Sciatic nerve (tissue), 2 donors: ENCODE measurements at places on chromosomes 12 and 14.

- no peak for DNase-seq
Observed at GRCh38 chr12:132772606-132773005, 11.0 kb upstream of the ANKLE2 start.

GRCh38 chr14:99146616-99147365 lies 125.2 kb downstream of the BCL11B start:
- no peak for DNase-seq

DNA sequence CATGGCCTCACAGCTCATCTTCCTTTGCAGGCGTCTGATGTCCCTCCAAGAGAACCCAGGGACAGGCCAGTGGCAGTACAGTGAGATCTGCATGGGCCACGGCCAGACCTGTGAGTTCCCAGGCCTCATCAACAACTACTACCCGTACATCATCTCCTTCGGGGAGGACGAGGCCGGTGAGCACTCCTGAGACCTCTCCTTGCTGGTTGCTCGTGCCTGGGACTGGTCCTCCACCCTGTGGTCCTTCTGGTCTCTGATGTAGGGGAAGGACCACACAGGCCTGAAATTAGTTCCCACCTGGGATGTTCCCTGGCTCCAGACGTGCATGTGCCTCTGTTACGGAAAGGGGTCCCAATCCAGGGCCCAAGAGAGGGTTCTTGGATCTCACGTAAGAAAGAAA lies 17.9 kb downstream of the HHIPL1 start:
- no peak for DNase-seq

DNA sequence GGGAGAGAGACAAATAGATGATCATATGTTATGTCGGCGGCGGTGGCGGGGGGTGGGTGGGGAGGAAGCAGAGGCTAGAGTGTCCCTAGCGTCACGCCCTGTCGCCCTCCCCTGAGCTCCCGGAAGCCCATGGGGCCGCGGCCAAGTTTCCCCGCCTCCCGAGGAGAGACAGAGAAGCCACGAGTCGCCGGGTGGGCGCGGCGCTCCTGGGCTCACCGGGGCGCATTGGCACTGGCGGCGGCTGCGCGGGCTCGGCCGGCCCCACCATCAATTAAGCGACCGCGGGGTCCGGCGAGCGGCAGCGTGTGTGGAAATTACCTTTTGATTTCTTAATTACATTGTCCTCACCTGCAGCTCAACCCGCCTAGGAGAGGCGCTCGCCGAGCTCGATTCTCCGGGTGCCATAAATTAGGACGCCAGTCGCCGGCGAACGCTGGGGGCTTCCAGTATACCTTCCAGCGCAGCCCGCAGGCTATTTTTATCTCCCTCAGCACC lies 119.9 kb upstream of the LHX5 start:
- no peak for DNase-seq
